Effector memory CD4-positive, alpha-beta T cell (primary cell): ENCODE measurements at places on chromosomes 7 and 10.
A peak's percentile ranks its signal among the peaks of the same experiment; 100 is the strongest.

GRCh38 chr7:107474104-107474521, 4.3 kb downstream of the GPR22 start:
- H3K36me3 ChIP-seq: no peaks in the 10 kb centered on the region
- no peak overlapping the region for H3K27ac ChIP-seq
- DNase-seq: no peak

- peaks cover 4% of the 10 kb centered on the region for H3K4me1 ChIP-seq
- no peaks in the 10 kb centered on the region for H3K36me3 ChIP-seq
- H3K4me3 ChIP-seq: no peak overlapping the region
- no peaks in the 10 kb centered on the region for H3K27me3 ChIP-seq
- no peak for DNase-seq
These were observed 76.8 kb downstream of the ADK start for GRCh38 chr10:74227697-74228424.

- DNase-seq: peak; percentile 33
- peak overlapping the region; percentile 84 for H3K4me3 ChIP-seq
- H3K36me3 ChIP-seq: peaks cover 13% of the 10 kb centered on the region
- H3K27ac ChIP-seq: peak overlapping the region; percentile 91
- peaks cover 13% of the 10 kb centered on the region for H3K27me3 ChIP-seq
- H3K4me1 ChIP-seq: peaks cover 50% of the 10 kb centered on the region
These were observed 2.4 kb downstream of the GATA3 start for GRCh38 chr10:8056871-8057331.

GRCh38 chr10:42691361-42692120, 53.2 kb upstream of the ZNF33B start:
- no peaks in the 10 kb centered on the region for H3K36me3 ChIP-seq
- H3K4me1 ChIP-seq: no peaks in the 10 kb centered on the region
- no peak for DNase-seq
- H3K4me3 ChIP-seq: no peak overlapping the region

GRCh38 chr10:111076682-111077478, at the start of gene ADRA2A:
Gene ADRA2A (plus strand): TSS chr10:111077029. CDS start chr10:111077997, 968 bp downstream.
- no peak for DNase-seq
- H3K4me3 ChIP-seq: peak within 1 kb of the TSS; percentile 58
- H3K27ac ChIP-seq: no peak within 1 kb of the TSS
- peaks cover 24% of the 10 kb centered on the region for H3K4me1 ChIP-seq
